ENCODE measurements at places on chromosomes 1 and 21.
A peak's percentile ranks its signal among the peaks of the same experiment; 100 is the strongest.

DNA sequence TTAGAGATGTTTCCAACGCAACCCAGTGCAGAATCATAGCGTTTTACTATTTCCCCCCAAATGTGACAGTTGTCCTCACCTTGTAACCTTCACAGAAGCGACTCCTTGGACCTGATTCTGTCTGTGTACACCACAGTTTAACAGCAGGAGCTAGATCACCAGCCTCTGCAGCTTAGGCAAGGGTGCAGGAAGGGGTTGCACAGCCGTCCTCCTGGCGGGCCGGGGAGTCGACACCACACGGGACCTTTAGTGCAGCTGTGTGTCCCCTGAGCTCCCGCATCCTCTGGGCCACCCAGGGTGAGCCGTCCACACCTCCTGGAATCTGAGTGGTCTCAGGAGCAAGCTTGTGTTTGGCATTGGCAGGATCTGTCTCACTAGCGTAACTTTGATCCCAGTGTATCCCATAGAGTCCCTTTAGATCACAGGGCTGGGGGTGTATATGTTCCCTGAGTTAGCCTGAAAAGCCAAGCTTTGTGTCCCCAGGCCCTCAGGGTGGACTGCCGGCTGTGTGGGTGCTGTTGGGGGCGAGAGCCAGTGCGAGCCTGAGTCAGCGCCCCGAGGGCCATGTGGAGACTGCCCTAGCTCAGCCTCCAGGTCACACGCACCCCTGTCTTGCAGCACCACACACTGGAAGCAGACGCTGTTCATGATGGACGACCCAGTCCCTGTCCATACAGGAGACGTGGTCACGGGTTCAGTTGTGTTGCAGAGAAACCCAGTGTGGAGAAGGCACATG, 27.5 kb downstream of the PRMT2 start:
- DNase-seq = no peak

- no peak for DNase-seq
Observed at GRCh38 chr1:86447198-86447790, 21.4 kb upstream of the CLCA1 start.

- DNase-seq = no peak
Observed at GRCh38 chr1:212565079-212565478, 43.5 kb upstream of the ATF3 start.

GRCh38 chr1:201265756-201266155, 17.6 kb upstream of the PKP1 start:
- peak; percentile 12 for DNase-seq

GRCh38 chr1:47184090-47184821, 5.6 kb downstream of the PDZK1IP1 start:
- no peak for DNase-seq

GRCh38 chr1:230823931-230824381, 44.4 kb downstream of the C1orf198 start:
- no peak for DNase-seq

DNA sequence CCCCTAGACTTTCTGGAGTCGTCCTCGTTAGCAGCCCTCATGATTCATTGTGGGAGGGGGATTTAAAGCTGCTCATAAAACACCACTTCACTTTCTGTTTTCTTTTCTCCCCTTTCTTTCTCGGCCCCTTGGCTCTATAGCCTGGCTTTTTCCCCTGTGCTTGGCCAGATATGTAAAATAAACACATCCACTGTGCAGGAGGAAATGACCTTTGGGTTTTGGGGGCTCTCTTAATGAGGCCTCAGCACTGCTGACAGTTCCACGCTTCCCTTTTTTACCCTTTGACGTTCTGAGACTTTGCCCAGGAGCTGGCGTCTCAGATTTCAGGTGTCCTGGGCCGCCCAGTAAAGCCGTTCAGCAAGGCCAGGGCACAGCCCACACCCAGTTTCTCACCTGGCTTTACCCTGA, 65.7 kb downstream of the RUNX3 start:
- no peak for DNase-seq

GRCh38 chr21:37828991-37829390, 87.3 kb downstream of the KCNJ6 start:
- DNase-seq = no peak

- DNase-seq = no peak
Observed at GRCh38 chr1:214660190-214660589, 57.2 kb downstream of the CENPF start.

GRCh38 chr1:75342786-75343185, 208.6 kb downstream of the LHX8 start:
- DNase-seq = no peak

DNA sequence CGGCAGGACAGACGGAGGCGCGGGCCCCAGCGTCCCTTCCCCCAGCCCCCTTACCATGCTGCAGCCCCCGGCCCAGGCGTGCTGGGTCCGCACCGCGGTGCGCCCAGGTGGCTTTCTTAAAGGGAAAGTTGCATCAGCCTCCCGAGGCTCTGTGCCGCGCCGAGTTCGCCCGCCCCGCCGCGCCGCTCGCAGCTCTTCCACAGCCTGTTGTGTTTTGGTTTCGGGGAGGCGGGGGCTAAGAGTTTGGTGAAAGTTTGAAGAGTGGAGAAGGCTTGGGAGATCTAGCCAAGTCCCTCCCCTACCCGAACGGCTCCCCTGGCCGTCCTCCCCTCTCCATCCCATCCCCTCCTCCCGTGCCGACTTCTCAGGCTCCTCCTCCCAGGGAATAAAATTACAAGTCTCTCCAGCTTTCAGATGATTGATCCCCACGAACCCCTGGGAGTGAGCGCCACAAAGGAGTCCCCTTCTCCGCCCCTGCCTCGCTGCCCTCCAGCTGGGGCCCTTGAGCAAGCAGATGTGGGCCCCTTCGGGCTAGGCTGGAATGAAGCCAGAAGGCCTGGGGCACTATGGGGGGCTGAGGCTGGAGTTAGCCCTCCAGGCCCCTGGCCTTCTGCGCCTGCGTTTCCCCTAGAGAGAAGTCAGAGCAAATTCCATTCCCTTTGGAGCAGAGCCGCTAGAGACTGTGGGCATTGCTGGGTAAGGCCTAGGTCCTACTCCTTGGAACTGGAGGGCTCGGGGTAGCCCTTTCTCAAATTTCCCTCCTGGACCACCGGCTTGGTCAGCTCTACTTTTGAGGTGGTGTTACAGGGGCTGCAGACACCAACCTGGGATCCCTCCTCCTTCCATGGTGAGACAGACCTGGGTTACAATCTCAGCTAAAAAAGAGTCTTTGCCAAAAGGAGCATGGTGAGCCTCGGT, at the start of gene SLC6A9:
SLC6A9 (minus strand) TSS at position 211 of the 918 bp plus-strand sequence. CDS start 7,185 bp downstream, outside the sequence.
- peak; percentile 63 for DNase-seq

DNA sequence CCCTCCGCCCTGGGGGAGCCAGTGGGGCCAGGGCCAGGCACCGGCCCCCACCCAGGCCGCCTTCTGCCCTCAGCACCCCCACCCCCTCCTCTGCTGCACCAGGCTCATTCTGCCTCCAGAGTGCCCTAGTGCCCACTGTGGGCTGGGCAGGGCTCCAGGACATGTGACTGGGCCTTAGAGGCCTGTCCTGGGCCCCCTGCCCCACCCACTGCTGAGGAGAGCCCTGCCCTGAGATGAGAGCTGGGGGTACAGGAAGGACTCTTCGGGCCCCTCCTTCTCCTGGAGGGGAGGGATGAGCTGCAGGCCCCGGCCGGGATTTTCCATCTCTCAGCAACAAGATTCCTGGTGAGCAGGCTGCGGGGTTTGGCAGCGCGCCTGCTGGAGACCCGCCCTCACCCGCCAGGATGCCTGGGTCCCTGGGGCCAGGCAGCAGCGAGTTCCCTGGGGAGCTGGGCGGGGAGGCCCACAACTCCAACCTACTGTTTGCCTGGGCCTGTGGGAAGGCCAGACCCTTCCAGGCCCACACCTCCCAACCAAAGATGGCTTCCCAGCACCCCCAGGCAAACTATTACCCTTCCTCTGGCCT, 14.0 kb downstream of the AHDC1 start:
- DNase-seq = no peak

GRCh38 chr1:79629414-79629813, 622.9 kb upstream of the ADGRL4 start:
- no peak for DNase-seq

DNA sequence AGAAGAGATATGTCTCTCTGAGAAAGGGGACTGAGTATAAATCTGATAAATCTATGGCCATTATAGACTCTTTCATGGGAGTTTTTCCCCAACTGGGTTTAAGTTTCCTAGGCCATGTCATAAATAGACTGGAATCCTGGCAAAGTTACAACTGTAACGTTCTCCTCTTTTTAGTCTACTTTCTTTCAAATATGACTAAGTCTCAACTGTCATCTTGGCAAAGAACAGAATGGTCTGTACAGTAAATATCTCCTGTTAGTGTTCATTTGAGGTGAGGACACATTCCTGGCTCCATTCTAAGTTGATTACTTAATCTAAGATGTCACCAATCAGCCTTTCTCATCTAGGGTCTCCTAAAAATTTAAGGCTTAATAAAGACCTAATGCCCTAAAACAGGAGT, 300.5 kb downstream of the BRINP2 start:
- no peak for DNase-seq

GRCh38 chr1:12518931-12519692, 98.9 kb downstream of the DHRS3 start:
- peak; percentile 81 for DNase-seq

DNA sequence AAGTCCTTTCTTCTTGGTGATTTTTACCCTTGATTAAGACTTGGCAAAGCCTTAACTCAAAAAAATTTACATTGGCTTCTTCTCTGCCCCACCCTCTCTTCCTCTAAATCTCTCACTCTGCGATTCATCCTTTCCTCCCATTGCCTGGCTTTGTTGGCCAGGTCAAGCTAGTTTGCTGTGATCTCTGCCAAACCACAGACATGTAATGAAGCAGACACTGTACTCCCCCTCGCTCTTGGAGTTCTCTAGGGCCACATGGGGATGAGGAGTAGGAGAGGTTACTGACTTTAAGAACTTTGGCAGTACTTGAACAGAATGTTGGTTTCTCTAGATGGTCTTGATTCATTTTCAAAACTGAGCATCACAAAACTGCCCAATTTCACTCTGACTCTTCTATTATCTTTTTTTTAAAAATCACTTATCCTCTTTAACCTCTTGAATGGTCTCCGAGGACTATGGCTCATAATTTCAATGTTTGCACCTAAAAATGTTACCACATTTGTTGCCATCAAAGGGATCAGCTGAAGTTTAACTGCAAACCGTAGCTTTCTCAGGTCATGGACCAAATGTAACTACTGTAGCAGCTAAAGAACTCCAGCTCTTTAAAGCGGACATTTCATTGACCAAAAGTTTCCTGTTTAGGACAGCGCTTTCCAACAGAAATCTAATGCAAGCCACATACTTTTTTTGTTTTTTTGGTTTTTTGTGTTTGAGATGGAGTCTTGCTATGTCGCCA, 62.7 kb upstream of the IPO9 start:
- DNase-seq = peak; percentile 86

All from brain microvascular endothelial cell (primary cell).